GOT3 (cell line): ENCODE measurements at places on chromosomes 3 and 15.
A peak's percentile ranks its signal among the peaks of the same experiment; 100 is the strongest.

DNA sequence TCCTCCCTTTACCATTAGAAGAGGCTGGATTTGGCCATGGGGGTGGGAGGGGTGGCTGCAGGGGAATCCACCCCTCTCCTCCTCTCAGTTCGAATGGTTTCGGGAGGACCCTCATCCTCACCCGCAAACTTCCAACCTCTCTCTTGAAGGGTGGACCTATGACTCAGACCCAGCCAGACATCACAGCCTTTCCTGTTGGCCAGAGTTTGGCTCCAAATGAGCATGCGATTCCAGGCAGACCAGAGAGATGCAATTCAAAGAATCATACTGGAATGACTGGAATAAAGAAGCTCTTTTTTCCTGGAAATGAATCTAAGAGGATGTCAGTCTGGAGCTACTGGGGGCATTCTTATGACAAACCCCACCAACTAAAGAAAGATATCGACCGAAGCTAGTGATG, 516.7 kb upstream of the MDFIC2 start:
- no peak for DNase-seq

DNA sequence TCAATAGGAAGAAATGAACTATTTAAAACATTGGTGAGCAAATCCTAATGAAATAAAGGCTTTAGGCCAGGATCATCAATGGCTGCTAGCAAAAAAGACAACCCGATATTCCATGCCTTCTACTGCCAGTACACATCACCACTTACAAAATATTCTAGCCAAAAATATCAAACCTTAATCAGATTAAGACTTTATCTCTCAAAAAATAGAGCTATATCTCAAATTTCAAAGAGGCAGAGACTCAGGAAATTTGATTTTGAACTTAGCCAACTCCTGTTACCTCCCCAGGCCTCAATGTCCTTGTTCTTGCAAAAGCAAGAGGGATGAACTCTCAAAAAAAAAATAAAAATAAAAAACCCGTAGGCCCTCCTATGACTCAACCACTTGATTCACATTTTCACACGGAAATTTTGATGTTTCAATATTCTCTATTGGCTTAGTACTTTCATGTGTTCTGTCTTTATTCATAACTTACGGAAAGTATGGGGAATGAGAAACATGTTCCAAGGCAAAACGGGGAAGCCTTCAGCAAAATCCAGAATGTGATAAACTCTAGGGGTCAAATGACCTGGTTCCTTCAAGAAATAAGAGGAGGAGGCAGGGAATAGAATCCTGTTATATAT, 273.3 kb upstream of the ZPLD1 start:
- DNase-seq: no peak

- no peak for DNase-seq
These were observed 3.2 kb upstream of the EIF1B start for GRCh38 chr3:40306336-40306735.

DNA sequence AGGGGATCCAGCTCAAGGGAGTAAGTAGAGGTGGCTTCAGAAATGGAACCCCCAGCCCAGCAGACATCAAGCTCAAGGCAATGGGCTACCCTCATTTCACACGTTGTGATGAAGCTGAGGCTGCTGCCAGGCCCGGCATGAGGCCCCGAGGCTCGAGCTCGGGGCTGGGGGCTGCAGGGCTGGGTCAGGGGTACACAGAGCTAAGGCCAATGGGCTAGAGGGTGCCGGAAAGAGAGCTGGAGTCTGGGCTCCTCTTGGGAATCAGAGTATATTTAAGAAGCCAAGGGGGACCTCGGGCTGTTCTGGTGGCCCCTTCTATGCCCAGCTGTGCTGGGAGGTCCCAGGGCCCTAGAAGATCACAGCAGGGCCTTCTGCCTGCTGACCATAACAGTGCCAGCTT, 7.4 kb downstream of the PRSS50 start:
- DNase-seq: no peak

DNA sequence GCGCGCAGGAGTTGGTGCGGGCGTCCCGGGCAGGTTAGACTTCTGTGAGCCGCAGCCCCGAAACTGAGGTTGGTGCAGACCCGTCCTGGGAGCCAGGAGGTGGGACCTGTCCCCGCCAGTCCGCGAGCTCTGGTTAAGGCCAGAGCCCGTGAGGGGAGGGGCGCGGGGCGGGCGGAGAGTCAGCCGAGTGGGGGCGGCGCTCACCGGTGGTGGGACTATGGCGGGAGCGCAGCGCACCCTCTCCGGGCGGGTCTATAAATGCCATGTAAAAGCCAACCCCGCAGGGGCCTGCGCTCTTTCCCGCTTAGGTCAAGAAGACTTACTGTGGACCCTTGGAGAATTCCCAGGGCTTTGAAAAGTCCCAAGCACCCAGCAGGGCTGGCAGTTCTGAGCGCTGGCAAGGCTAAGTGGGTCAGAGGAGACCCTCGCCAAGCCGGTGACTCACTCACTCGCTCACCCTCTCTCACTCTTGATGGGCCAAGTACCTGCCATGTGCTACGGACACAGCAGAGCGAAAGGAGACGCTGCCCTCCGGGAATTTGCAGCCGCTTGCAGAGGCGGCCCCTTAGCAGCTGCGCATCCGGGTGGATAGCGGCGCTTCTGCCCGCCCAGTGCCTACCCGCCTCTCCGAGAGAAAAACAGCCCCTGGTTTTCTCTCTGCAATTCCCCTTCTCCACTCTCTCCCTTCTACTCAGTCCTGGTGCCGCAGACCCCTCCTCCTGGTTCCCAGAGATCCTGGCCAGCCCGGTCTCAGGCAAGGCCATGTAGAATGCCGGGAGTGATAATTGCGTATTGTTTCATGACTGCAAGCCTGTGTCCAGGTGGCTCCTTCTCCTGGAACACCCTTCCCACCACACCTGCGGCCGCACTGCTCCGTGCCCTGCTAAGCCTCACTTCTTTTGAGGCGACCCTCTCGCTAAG, at the start of gene ALDH1L1:
ALDH1L1 (minus strand) TSS at position 110 of the 921 bp plus-strand sequence. CDS start 19,607 bp downstream, outside the sequence.
- DNase-seq: no peak

- DNase-seq: no peak
These were observed 20.3 kb upstream of the NR2E3 start for GRCh38 chr15:71790081-71790480.

GRCh38 chr15:64685230-64685888, 90.0 kb downstream of the RBPMS2 start:
- no peak for DNase-seq

DNA sequence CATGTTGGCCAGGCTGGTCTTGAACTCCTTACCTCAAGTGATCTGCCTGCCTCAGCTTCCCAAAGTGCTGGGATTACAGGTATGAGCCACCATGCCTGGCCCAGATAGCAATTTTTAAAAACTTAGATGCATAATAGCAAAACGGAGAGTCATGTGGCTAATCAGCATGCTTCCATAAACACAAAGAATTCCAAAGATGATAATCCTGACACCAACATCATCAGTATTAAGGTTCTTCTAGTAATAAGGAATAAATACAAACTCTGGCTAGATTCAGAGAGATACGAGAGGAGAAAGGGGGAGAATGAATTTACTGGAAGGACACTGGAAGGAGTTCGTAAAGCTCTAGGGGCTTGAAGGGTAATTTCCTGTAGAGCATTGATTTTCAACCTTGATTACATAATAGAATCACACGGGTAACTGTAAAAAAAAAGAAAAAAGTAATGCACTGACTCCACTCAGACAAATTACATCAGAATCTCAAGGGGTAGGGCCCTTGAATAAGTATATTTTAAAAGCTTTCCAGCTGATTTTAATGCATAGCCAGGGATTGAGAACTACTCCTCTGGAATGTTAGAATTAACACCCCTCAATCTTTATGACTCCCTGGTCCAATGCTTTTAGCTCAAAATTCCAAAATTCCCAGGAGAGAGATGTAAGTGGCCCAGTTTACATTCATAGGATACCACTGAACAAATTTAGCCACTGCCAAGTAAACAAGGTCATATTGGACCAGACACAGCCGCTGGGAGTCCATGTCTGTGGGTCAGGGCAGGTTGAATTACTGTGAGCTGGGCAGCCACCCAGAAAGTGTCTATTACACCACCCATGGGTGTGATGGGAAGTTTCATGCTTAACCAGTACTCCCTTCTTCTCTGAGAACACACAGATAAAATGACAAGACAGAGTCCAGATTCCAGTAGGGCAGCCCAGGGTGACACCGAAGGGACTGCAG, 243.9 kb downstream of the TBL1XR1 start:
- peak; percentile 5 for DNase-seq

DNA sequence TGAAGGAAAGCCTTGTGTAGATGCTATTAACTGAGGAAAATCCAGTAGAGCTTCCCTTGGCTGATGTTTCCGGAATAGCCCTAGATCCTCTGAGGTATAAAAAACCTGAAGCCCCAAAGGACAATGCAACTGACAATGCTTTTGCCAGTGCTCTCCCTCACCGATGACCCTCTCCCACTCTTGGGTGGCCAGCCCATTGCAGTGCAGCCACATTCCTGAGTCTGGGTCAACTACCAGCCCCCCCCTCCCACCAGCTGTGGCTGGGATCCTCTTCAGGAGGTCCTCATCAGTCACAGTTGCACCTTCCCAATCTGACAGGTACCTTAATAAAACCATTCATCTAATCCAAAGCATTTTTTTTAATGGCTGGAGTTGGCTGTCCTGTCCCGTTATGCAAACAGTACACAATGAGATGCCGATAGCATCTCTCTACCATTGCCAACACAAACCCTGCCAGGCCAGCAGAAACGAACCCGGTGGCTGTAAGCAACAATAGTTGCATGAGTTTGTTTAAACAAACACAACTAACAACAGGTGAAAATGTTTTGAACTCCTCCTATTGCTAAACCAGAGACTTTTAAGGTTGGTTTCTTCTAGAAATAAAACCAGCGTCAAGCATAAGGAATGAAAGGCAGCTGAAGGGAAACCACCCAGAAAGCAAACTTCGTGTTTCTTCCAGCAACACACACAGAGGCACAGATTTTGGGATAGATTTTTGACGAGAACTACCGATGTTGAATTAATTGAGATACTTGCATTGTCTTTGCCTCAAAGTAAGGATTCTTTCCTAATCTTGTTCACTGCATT, 128.3 kb upstream of the ARHGEF3 start:
- no peak for DNase-seq

GRCh38 chr3:196202516-196202970, 8.7 kb downstream of the ZDHHC19 start:
- DNase-seq: no peak

- DNase-seq: no peak
These were observed 554.8 kb downstream of the MFSD1 start for GRCh38 chr3:159356606-159357005.

- no peak for DNase-seq
These were observed 401.7 kb downstream of the NLGN1 start for GRCh38 chr3:173799060-173799816.

DNA sequence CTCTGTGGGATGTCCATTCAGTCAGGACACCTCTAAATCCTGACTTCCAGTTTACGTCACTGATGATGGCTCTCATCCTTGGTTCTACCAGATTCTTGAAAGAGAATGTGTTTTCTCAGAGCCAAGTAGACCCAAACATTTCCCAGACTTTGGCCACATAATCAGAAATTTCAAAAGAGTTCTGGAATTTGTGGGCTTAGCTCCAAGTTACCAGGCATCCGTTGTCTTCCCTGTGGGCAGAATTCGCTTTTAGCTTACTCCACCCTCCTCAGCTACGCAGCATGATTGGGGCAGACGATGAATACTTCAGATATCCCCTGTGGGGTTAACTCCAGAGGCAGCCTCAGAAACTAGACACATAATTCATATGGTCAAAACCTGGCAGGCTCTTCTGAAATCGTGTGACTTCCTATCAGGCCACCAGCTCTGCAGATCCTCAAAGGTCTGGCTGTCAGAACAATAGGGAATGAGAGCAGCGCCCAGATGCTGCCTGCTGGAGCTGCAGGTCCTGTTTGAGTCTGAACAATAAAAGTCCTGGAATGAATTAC, 30.6 kb downstream of the CRTC3 start:
- DNase-seq: no peak

DNA sequence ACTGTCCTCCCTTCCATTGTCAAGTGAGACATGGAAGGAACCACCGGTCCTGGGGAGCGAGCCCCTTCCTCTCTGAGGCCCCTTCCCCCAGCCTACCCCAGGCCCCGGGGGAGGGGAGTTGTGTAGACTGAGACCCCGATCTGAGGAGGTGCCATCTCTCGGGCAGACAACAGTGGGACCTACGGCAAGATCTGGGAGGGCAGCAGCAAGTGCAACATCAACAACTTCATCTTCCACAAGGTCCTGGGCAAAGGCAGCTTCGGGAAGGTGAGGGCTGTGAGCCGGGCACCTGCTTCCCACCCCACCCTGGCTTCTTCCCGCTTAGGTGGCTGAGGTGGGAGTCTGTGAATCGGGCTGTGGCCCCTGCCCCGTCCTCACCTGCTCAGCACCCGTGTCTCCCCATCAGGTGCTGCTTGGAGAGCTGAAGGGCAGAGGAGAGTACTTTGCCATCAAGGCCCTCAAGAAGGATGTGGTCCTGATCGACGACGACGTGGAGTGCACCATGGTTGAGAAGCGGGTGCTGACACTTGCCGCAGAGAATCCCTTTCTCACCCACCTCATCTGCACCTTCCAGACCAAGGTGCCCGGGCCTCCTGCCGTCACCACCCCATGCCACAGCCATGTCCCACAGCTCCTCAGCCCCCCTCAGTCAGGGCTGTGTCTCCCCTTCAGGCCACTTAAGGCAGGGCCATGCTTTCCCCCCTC, 24.9 kb downstream of the PRKCD start:
- DNase-seq: no peak

- DNase-seq: no peak
These were observed 568 bp upstream of the NCBP2 start for GRCh38 chr3:196942915-196943277.

GRCh38 chr15:70294731-70295305, 197.1 kb upstream of the TLE3 start:
- DNase-seq: no peak

DNA sequence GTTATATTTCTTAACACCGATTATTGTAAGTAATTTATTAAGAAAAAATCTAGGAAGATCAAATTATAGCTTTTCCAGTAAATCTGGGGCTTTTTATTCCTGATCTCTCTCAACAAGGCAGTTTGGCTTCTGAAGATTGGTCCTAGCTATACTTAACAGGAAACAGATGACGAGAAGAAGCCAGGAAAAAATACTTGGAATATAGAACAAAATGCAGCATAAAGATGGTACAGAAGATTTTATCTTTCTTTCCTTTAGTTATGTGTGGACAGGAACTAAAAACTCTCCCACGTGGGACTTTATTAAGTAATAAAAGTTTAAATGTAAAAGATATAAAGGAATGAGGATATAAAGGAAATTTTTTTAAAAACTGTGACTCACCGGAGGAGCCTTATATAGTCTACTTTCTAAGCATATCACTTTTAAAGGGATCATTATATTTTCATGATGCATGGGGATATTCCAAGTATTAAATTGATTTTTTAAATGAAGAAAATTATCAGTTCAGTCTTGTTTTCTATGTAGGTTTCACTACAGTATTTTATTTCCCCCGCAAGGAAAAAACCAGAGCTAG, 8.2 kb downstream of the B3GNT5 start:
- no peak for DNase-seq

- no peak for DNase-seq
These were observed 13.6 kb downstream of the PRKCD start for GRCh38 chr3:53174346-53175250.
